Stimulated activated naive CD4-positive, alpha-beta T cell treated with Interleukin-2 at 50 U/mL for 16 hours (primary cell): ENCODE measurements at places on chromosomes 13 and 19.

DNA sequence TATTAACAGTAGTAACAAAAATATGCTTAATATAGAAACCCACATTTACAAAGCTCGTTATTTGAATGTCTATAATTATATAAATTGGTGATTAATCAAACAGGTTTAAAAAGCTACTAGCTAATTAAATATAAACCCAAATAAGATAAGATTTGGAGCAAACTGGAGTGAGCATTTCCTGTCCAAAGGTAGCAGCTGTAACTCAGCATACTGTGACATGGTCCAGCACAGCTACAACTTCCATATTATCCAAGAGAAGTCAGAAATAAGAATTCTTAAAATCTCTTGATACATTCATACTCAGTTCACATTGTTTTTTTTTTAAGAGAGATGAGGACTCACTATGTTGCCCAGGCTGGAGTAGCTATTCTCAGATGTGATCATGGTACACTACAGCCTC is 8.5 kb downstream of the MTRF1 start:
- DNase-seq, result no peak

DNA sequence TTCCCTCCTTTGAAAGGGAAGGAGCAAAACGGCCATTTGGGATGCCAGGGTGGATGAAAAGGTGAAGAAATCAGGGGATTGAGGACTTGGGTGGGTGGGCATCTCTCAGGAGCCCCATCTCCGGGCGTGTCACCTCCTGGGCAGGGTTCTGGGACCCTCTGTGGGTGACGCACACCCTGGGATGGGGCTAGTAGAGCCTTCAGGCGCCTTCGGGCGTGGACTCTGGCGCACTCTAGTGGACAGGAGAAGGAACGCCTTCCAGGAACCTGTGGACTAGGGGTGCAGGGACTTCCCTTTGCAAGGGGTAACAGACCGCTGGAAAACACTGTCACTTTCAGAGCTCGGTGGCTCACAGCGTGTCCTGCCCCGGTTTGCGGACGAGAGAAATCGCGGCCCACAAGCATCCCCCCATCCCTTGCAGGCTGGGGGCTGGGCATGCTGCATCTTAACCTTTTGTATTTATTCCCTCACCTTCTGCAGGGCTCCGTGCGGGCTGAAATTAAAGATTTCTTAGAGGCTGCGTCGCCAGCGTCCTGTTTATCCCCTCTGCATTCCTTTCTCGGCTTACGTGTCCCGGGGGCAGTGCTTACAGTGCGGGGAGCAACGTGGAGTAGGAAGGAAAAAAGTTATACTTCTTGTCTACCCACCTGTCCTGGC is 15.2 kb upstream of the S1PR4 start:
- peak; percentile 64 for DNase-seq

- no peak for DNase-seq
These were observed 78.0 kb downstream of the ZC3H13 start for GRCh38 chr13:45974500-45974899.

- no peak for DNase-seq
These were observed 22.6 kb downstream of the ZSWIM4 start for GRCh38 chr19:13817615-13818371.

GRCh38 chr19:46495786-46496099 is at the start of gene PNMA8B:
Gene PNMA8B (minus strand): TSS chr19:46495867. CDS start chr19:46495465, 402 bp downstream.
- no peak for DNase-seq

- DNase-seq, result no peak
These were observed 7.7 kb downstream of the N4BP2L2 start for GRCh38 chr13:32530841-32531253.

GRCh38 chr13:80830431-80830830 is 489.5 kb upstream of the SPRY2 start:
- no peak for DNase-seq

DNA sequence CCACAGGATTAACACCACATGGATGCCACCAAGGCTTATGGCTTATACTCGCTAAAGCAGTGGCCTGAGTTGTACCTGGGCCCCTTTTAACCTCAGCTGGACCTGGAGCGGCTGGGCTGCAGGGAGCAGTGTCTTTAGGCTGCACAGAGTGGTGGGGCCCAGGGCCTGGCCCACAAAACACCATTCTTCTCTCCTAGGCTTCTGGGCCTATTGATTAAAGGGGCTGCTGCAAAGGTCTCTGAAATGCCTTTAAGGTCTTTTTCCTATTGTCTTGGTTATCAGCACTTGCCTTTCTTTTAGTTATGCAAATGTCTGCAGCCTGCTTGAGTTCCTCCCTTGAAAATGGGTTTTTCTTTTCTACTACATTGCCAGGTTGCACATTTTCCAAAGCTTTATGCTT is 973.9 kb upstream of the PRR20A start:
- no peak for DNase-seq

- DNase-seq, result no peak
These were observed 24.6 kb downstream of the LMO7 start for GRCh38 chr13:75660694-75661093.

- DNase-seq, result no peak
These were observed 2.6 kb downstream of the ZBTB7A start for GRCh38 chr19:4064149-4064495.

DNA sequence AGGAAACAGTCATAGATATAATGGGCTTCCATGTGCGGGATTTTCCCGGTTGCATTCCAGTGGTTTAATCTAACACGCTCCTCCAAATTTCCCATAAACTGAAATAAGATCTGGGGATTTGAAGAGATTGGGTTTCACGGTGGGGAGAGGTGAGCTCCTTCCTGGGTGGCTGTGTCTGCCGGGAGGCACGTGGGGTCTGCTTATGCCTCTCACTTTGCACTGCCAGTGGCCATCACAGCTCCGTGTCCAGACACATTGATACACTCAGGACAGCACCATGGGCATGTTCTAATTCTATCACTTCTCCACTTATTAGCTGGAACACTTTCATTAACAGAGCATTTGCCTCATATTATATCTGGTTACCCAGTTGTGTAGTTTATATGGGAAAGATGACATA is 73.4 kb downstream of the SOX1 start:
- DNase-seq, result no peak

GRCh38 chr13:107216046-107216755 is 648.3 kb upstream of the ARGLU1 start:
- DNase-seq, result no peak

GRCh38 chr19:39438270-39438934 is 2.7 kb upstream of the RPS16 start:
- DNase-seq, result no peak

DNA sequence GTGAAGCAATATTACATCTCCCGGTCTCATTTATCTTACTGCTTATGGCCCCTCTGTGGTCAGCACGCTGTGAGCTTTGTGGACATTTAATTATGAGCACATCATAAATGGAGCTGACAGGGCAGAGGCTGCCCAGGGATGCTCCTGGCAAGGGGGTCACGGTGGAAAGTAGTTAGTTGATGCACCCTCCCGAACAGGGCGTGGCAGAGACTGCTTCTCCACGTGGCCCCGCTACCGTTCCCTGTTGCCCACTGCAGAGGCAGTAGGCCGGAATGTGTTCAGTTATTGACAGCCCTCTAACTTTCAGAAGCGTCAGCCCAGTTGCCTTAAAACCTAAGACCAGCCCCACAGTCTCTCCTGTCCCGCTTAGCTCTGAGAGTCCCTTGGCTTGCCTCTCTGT is 180.3 kb upstream of the ZNF507 start:
- no peak for DNase-seq

DNA sequence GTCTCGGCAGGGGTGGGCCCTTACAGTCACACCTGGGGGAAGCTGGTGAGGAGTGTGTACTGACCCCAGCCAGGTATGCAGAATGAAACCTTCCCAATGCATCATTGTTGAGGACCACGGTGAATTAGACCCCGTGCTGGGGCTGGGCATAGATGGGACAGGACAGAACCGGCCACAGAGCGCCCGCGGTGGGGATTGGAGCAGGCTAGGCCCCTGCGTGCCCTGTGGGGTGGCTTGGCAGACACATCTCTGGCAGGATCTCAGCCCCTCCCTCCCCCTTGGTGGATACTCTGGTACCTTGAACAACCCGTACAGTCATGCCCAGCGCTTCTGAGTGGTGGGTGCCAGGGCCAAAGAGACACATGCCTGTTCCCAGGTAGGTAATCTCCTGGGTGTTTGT is 200.6 kb downstream of the TEX29 start:
- DNase-seq, result no peak
